ENCODE measurements at places on chromosomes 6 and 20.

GRCh38 chr20:48886194-48886593 is 35.3 kb upstream of the ARFGEF2 start:
- no peak for DNase-seq

DNA sequence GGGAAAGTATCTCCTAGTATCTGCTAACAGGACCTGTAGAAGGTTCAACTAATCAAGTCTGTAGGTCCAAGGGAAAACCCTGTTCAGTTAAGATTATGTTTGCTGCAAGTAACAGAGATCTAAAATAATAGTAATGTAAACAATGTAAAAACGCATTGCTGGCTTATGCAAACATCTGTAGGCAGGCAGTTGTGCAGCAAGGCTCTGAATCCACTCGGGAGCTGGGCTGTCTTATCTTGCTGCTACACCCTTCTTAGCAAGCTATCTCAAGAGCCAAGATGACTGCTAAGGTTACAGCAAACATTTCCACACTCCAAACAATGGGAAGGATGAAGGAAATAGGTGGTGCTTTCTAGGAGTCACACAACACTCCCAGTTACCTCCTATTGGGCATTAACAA is 397.3 kb upstream of the NRSN1 start:
- DNase-seq, result no peak

DNA sequence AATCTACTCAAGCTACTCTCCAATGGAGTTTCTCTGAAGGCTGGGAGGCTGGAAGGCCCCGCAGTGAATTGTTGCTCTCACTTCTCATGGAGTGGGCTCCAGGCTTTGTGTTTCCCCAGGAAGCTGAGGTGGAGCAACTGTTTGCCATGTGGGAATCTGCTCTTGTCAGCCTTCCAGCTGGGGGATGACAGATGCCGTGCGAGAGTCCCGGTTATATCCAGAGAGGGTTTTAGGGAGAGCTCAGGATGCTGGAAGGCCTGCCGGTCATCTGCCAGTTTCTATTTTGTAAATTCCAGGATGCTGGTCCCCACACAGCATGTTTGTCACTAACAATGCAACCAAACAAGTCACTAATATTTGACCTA is 98.2 kb upstream of the NAA20 start:
- DNase-seq, result no peak

DNA sequence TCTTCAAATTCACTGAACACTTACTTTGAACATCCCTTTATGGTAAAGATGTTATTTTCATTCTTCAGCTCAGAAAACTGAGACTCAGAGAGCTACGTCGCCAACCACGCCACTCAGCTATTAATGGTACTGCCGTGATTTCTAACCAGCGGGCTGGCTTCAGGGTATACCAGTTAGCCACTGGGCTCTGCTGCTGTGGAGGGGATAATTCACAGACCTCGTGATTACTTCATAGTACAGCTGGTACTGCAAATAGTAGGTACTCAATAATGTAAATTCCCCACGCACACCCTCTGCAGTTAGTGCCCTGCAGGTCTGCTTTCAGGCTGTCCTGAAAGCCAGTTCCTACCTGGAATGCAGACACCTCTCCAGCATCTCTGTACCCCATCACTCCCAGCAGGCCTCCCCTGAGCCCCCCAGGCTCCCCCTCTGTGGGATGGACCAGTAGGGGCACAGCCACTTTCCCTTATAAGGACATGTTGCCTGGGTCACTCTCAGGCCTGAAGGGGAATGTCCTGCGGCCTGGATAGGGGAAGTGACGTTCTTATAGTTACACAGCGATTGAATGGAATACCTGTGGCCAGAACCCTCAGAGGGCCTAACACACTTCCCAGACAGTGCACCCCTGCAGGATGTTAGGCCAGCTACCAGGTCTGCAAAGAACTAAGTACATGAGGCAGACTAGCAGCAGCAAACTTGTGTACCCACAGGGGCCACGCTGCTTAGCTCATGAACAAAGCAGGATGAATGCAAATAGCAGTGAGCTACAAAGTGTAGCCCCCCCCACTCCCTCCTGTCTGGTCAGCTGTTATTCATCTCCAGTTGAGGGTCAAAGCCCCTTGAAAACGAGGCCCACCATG is 1.3 kb upstream of the OCSTAMP start:
- no peak for DNase-seq

DNA sequence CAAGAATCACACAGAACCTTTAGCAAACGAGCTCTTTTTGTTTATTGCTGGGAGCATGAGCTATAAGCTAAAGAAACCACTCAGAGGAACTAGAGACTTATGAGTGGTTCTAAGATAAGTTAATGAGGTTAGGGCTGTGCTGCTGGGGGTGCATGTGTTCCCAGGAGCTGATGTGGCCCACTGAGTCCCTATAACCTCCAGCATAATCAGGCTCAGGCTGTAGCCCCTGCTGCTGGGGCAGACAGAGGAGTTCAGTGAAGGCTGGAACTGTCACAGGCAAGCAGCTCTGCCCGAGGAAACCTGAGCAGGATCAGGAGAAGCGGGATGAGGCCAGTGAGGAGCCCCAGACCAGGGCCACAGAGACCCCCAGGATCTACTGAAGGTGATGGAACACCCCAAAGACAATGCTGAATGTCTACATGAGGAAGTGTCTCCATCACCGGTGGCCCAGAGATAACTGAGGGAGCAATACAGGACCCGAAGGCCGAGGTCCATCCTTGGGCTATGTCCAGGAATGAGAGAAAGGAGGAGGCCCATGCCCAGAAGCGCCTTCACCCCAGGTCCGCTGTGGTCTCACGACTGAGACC is 17.3 kb downstream of the TUBB2B start:
- DNase-seq, result no peak

DNA sequence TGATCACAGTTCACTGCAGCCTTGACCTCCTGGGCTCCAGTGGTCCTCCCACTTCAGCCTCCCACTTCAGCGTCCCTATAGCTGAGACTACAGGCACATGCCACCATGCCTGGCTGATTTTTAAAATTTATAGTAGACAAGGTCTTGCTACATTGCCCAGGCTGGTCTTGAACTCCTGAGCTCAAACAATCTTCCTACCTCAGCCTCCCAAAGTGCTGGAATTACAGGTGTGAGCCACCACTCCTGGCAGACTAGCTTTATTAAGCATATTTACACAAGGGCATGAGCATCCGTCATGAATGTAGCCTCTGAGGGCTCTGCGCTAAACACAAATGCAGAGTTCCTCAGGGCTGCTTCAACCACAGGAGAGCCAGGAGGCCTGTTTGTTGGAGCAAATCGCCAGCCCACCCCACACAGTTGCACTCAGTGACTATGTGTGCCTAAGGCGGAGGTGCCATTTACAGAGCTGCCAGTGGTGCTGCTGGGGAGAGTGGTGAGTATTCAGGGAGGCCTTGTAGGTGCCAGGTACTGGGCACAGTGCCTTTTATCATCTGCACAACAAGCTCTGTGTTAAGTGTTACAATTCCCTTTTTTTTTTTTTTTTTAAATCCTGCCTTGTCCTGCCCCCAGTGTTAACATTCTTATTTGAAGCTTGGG is 78.2 kb downstream of the PSMG4 start:
- DNase-seq, result no peak

DNA sequence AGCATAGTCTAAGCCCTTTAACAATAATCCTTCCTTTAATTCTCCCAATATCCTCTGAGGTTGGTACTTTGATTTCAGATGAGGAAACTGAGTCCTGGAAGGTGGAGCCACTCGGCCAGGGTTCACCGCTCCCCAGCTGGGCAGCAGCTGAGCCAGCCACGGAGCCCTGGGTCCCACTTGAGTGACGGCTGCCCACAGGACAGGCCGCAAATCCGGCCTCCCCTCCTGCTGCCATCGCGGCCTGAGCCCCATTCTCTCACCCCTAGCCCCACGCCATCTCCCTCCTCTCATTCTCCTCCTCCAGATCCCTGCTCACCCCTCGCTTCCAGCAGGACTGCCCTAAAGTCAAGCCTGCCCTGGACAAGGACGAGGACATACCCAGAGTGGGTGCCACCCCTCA is 41.4 kb downstream of the AGPAT4 start:
- no peak for DNase-seq

DNA sequence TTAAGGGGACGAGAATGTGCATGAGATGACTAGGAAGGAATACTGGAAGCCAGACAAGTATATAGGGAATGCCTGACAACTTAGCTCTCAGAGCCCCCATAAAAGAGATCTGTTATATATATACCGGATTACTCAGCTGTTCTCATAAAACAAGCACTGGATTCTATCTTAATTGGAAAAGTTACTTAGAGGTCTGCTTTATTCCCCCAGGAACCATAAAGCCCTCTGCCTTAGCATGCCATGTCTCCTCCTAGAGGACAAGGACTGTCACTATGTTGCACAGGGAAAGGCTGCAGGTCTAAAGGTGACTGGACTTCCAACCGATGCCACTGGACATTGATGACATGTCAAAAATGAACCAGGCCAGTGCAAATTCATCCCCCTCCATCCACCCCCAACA is 6.4 kb downstream of the EXOC2 start:
- no peak for DNase-seq

DNA sequence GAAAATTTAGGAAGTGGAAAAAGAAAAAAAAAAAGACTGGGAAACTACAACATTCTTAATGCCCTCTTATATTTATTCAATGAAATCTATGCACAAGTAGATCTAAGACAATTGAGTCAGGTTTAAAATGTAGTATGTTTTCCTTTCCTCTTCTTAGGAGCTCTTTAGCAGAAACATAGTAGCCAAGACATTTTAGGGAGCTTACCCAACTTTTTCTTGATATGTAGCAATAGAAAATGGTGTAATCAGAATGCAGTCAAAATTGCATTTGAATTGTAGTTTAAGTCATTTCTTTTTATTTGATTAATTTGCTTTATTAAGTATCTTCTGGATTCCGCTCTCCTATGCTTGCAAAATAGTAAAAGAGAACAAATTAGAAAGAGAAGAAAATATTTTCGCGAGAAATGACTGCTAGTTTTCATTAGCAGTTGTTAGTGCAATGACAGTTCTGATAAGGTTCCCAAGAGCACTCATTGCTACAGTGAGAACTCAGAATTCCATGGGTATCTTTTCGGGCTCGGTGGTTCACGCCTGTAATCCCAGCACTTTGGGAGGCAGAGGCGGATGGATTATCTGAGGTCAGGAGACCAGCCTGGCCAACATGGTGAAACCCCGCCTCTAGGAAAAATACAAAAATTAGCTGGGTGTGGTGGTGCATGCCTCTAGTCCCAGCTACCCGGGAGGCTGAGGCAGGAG is 52.2 kb downstream of the JARID2 start:
- no peak for DNase-seq

GRCh38 chr6:105759946-105760345 is 326.2 kb upstream of the PRDM1 start:
- DNase-seq, result no peak

DNA sequence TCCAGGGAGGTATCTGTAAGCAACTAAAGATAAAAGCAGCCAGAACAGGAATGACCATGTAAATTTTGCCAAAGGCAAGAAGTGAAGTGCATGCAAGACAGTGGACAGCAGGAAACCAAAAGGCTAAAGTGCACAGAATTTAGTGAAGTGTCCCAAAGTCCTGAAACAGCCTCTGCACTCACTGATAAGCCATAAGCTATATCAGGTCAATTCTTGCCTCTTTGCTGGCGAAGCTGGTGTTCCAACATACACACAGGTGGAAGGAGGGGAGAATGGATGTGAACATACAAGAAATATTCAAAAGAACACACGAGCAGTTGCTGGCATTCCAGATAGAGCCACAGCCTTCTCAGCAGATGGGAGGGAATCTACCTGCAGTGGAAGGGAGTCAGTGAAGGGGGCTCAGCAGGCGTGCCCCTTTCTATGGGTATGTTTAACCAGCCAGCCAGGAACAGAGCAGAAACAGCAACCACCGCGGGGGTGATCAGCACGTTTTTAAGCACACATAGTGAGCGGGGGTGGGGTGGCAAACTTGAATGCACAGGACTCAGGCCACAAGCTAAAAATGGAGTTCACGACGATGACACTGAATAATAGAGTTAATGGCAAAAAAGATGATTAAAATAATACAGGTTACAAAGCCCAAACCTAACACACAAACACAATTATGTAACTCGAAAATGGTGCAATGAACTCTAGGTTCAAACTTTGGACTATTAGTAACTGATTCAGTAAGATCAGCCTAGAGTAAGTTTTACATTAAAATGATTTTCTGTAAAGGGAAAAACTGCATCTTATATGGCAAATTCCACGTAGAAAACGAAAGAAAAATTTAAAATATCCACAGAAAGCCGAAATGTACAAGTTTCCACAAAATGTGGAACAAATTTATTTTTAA is 1.2 kb downstream of the ECI2 start:
- DNase-seq, result no peak

- DNase-seq, result no peak
These were observed 68.4 kb downstream of the ATG5 start for GRCh38 chr6:106257195-106257594.

GRCh38 chr6:10721850-10722569 is 860 bp upstream of the TMEM14C start:
- DNase-seq, result no peak

DNA sequence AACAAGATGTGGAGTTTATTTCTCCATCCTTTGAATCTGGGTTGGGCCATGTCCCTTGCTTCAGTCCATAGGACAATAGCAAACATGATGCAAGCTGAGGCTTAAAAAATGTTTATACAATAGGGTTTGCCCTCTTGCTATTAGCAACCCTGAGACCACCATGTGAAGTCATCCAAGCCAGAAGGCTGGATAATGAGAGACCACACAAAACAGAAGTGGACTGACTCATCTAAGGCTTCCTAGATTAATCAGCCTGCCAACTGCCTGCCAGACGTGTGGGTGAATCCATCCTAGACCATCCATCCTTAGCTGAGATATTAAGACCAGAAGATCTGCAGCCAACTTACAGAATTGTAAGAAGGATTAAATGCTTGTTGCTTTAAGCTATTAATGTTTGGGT is 38.1 kb upstream of the ISM1 start:
- no peak for DNase-seq

GRCh38 chr20:22584522-22584921 is at the start of gene FOXA2:
Gene FOXA2 (minus strand): TSS chr20:22584572. CDS start chr20:22584278, 294 bp downstream.
- peak; percentile 58 for DNase-seq

DNA sequence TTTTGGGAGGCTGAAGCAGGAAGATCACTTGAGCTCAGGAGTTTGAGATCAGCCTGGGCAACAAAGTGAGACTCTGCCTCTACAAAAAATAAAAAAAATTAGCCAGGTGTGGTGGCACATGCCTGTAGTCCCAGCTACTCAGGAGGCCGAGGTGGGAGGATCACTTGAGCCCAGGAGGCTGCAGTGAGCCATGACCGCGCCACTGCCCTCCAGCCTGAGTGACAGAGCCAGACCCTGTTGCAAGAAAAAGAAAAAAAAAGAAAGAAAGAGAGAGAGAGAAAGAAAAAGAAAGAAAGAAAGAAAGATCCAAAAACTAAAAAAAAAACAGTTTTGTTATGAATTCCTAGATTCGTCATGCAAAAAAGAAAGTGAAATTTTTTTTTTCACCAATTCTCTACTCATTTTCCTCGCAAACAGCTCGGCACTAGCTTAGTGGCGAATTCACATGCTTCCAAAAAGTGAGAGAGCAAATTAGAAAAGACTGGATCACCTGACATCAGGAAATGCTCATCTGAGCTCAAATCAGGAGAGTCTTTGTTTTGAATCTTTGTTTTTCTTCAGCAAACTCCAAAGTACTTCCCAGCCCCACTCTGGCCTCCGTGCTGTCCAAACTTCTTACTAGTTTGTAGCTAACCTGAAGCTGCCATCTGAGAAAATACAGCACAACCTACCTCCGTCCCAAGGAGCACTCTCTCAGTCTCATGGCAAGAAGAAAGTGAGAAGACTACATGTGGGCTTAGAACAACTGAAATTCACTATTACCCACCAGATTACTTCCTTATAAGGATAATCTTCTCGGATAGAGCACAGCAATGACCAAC is 27.0 kb downstream of the IPCEF1 start:
- DNase-seq, result no peak

- DNase-seq, result peak; percentile 28
These were observed 45.9 kb downstream of the ZNF217 start for GRCh38 chr20:53547664-53548239.

Measured in NCI-H1092 (cell line).